Fibroblast of lung (primary cell): ENCODE measurements at places on chromosomes 5 and 9.

- DNase-seq = peak; percentile 15
- H3K36me3 ChIP-seq = no peaks in the 10 kb centered on the region
- H3K4me3 ChIP-seq = no peak overlapping the region
These were observed 741.5 kb upstream of the RGMB start for GRCh38 chr5:98031926-98032325.

DNA sequence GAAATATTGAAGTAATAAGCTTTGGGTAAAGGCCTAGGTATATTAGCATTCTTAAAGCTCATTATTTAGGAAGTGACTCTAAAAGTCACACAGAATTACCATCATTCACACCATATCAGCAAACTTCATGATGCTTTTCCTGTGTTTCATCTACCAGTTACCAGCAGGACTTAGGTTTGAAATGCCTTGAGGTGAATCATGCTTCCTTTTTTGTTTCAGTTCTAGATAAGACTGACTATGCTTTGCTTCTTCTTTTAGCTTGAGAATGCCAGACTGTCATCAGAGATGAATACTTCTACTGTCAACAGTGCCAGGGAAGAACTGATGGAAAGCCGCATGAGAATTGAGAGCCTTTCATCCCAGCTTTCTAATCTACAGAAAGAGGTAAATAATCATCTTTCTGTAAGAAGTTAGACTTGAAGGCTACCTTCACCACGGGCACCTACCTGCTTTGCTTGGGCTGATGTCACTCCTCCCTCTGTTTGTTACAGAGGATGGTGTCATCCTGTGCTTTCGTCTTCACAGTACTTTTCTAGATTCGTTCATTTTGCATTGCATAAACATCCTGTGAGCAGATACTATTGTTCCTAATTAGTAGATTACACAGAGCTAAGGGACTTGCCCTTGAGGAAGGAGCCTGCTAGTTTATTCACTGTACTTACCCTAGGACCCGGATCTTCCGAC is 34.7 kb downstream of the LMNB1 start:
- H3K4me3 ChIP-seq = no peak overlapping the region
- peaks cover 3% of the 10 kb centered on the region for H3K4me1 ChIP-seq
- no peaks in the 10 kb centered on the region for H3K27me3 ChIP-seq
- H3K36me3 ChIP-seq = no peaks in the 10 kb centered on the region

DNA sequence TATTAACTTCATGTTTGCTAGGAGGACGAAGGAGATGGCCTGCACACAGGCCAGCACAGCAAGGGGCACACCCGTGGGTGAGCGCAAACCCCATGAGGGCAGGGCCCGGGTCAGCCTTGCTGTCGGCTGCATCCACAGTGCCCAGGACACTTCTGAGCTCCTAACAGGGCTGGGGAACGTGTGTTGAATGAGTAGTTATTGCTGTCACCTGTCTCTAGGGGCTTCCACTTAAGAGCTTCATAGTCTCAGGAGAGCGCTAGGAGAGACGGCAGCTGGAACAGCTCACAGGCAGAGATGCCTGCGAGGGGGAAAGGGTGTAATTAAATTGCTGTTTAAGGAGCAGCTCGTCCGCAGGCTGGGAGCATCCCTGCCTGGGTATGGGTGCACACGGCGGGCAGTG is 91.4 kb upstream of the NEURL1B start:
- no peak for DNase-seq
- peaks cover 12% of the 10 kb centered on the region for H3K27me3 ChIP-seq
- no peaks in the 10 kb centered on the region for H3K4me1 ChIP-seq
- no peaks in the 10 kb centered on the region for H3K36me3 ChIP-seq
- H3K27ac ChIP-seq = no peak overlapping the region
- no peak overlapping the region for H3K4me3 ChIP-seq

GRCh38 chr5:132190161-132190817 is 37.4 kb downstream of the P4HA2 start:
- DNase-seq = peak; percentile 70
- H3K4me3 ChIP-seq = no peak overlapping the region
- H3K27ac ChIP-seq = no peak overlapping the region
- no peaks in the 10 kb centered on the region for H3K4me1 ChIP-seq
- H3K36me3 ChIP-seq = peaks cover 4% of the 10 kb centered on the region

GRCh38 chr9:83583151-83584014 is 39.6 kb upstream of the IDNK start:
- no peak overlapping the region for H3K4me3 ChIP-seq
- H3K27ac ChIP-seq = no peak overlapping the region
- H3K36me3 ChIP-seq = no peaks in the 10 kb centered on the region
- peak; percentile 52 for DNase-seq
